ENCODE measurements at places on chromosomes 6 and 20.

DNA sequence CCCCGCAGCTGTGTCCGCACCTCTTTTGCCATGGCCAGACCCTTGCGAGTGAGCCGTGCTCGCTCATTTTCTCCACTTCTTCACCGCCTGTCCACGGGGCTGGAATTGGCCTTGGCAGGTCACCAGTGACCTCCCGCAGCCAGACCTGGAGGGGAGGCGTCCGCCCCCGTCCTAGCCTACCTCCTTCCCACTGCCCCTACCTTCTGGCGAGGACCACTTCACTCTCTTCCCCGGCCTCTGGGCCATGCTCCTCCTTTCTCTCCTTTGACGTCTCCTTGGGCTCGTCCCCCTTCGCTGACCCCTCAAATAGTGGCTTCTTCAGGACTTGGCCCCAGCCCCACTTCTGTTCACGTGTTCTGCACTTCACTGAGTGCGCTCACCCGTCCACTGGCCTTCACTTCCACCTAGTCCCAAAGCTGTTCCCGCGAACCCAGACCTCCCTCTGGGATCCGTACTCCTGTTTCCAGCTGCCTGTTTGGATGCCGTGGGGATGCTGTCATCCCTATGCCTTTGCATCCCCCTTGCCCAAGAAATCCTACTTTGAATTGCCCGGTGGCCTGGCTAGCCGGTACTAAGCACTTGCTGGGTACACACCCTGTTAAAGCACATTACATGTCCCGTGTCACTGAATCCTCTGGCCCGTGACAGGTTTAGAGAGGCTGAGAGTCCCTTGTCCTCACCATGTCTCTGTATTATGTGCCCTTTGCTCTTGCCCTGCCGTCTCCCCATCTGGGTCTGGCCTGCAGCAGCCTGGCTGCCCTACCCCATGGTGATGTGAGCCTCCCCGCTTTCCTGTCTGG, 33.0 kb downstream of the SPATA2 start:
- DNase-seq = no peak

- no peak for DNase-seq
Measured at GRCh38 chr6:107618672-107619071, 128.8 kb downstream of the SOBP start.

DNA sequence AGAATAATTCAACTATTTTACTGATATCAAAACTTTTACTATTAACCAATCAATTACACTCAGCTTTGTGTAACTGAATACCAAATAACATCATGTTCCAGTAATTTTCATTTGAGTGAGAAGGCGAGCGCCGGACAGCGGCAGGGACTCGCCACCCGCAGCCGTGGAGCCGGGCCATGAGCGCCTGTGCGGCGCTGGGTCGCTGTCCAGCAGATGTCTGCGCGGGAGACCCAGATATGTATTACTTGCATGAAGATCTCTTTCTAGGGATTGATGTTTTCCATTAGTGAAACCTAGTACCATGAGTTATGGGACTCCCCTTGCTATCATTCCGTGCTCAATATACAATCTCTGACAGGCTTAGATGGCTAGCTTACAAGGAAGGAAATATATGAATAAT, 245.1 kb upstream of the PRSS16 start:
- no peak for DNase-seq

DNA sequence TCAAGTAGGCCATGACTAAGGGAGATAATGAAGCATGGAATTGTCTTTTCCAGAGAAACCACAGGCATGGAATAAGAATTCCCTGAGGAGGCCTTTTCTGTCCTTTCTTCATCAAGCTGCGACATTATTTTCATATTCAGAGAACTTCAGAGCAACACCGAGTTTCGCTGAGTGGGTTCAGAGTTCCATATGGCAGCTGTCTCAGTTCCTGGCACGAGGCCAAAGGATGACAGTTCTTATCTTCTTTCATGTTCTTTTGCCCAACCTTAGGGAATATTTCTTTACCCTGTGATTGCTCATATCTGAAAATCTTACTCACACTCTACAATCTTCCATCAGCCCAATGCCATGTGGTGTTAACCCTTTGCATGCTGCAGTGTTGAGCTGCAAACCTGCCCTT, 135.3 kb upstream of the BMP2 start:
- no peak for DNase-seq

DNA sequence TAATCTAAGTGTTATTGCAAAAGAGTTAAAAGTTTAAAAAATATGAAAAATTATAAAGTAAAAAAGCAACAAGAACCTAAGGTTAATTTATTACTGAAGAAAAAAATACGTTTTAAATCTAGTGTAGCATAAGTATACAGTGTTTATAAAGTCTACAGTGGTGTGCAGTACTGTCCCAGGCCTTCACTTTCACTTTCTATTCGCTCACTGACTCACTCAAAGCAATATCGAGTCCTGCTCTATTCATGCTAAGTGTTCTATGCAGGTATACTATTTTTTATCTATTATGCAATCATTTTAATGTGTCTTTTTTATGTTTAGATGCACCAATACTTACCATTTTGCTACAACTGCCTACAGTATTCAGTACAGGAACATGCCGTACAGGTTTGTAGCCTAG, 113.0 kb downstream of the MANEA start:
- no peak for DNase-seq
